Activated naive CD8-positive, alpha-beta T cell treated with anti-CD3 and anti-CD28 coated beads for 36 hours (primary cell): ENCODE measurements at places on chromosomes 5 and 9. TPM values are rescaled to one million over a fixed set of nuclear protein-coding genes. Genes with fewer than 3 reads are reported as not detected.

DNA sequence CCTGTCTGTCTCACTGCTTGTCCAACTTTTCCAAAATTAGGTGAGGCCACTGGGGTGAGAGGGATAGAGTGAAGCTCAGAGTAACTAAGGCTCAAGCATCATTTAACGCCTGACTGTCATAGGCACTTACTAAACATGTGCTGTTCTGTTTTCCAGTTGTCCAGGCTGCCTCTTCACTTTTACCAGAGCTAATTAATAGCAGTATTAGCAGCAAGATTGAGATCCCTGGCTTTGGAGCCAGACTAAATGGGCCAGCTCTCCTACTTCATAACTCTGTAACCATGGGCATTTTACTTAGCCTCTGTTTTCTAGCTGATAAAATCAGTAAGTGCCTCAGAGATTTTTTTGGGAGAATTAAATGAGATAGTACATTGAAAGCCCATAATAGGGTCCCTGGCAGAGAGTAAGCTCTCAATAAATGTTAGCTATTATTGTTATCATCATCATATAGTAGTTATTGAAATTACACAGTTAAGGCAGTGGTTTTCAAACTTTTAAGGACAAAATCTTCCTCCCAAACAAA, 146.2 kb upstream of the LHFPL2 start:
- DNase-seq: no peak

DNA sequence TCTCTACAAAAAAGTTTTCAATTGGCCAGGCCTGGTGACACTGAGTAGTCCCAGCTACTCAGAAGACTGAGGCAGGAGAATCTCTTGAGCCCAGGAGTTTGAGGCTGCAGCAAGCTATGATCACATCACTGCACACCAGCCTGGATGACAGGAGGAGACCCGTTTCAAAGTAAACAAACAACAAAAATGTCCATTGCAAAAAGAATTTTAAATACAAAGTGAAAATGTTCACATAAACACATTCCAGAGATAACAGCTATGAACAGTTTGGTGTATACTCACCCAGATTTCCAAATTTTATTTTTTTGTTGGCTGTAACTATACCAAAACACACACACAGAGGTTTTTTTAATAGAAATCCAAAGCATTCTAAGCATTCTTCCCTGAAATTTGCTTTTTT, 39.8 kb downstream of the ADRA1B start:
- no peak for DNase-seq

- no peak for DNase-seq
Measured at GRCh38 chr9:129242971-129243561, 65.0 kb upstream of the IER5L start.

GRCh38 chr9:120109242-120109641, 470.7 kb downstream of the CDK5RAP2 start:
- no peak for DNase-seq

- DNase-seq: no peak
Measured at GRCh38 chr5:163887854-163888253, 382.4 kb downstream of the MAT2B start.

FBXW11 gene
- 60.8 TPM for total RNA-seq

MPDZ gene
- not detected for total RNA-seq

ZNF618 gene
- 0.70 TPM for total RNA-seq

LCN12 gene
- 0.84 TPM for total RNA-seq
